ENCODE measurements at places on chromosomes 12 and 14.

DNA sequence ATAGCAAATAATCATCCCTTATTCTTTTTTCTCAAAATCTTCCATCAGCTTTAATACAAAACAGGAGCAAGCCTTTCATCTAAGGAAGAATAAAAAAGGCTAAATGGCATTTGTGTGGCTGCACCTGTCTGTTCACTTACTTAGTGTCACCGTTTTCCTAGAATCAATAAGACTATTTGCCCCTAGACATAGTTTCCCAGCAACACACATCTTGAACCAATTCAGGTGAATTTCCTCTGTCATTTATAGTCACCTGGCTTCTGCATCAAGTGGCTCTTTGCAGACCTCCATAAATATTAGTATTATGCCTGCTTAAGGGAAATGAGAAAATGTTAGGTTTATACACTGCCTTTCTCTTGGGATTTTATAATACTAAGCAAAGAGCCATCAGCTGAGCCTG, 17.4 kb upstream of the GCH1 start:
- no peak for DNase-seq

GRCh38 chr12:113860059-113860820, 105.9 kb downstream of the RBM19 start:
- no peak for DNase-seq

DNA sequence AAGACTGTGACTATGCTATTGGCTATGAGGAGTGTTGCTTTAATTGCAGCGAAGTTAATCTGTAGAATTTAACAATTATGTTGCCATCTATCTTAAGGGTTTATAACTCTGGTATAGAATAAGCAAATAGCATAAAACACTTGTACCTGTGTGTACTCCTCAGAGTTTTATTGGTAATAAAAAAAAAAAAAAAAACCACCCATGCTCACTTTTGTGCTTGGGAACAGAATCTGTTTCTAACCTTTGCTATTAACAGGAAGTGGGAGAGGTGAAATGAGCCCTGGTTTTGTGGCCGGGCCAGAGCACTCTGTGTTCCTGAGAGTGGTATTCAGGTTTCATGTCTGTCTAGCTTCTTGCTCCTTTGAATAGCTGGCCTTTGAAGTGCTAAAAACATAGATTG, 53.1 kb downstream of the PDE3A start:
- no peak for DNase-seq

DNA sequence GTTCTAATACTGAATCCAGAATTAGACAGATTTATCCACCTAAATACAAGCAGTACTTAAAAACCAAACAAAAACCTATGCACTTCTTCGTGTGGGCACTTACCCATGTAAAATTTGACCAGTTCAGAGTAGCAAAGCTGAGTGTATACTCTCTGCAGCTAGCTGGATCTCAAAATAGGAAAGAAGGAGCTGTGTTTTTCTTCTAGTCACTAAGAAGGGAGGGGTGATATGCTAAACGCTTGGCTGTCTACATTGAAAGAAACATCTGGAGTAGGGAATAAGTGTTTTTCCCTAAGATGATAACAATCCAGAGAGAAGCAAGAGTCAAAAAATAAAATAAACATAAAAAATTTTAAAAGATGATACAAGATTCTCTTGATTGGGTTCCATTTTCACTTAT, 20.0 kb downstream of the RBMS2 start:
- DNase-seq = no peak

GRCh38 chr12:117789195-117789912, 179.4 kb downstream of the KSR2 start:
- DNase-seq = no peak

GRCh38 chr12:109289551-109289950, 19.5 kb downstream of the FOXN4 start:
- DNase-seq = peak; percentile 74

DNA sequence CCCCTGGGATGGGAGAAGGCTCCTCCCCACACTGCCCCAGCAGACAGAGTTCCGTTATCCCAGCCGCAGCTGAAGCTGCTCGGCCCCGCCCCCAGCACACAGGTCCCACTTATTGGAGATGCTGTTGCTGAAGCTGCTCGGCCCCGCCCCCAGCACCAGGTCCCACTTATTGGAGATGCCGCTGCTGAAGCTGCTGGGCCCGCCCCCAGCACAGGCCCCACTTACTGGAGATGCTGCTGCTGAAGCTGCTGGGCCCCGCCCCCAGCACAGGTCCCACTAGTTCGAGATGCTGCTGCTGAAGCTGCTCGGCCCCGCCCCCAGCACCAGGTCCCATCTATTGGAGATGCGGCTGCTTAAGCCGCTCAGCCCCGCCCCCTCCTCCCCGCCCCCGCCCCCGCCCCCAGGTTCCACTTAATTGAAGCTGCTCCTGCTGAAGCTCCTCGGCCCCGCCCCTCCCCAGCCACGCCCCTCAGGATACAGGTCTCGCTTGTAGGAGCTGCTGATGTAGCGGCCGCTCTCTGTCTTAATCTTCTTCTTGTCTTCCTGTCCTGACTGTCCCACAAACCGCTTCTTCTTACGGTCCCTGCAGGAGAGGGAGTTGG, 12.0 kb downstream of the CFAP73 start:
- DNase-seq = no peak

- DNase-seq = no peak
Observed at GRCh38 chr12:119432949-119433348, 98.4 kb downstream of the CCDC60 start.

DNA sequence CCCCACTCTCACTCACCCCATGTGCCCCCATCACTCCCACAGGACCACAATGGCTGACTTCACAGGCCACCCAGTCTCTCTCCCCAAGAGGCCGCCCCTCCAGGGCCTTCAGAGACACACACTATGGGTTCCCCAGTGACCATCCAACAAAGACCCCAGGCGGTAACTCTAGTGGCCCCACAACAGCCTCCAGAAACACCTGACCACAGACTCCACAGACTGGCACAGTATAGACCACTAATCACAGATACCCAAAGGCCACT, 3.0 kb downstream of the ZNF605 start:
- DNase-seq = no peak

GRCh38 chr12:118237908-118238307, 102.0 kb downstream of the PEBP1 start:
- DNase-seq = no peak

GRCh38 chr12:131693149-131693548, 17.7 kb upstream of the SFSWAP start:
- DNase-seq = no peak

DNA sequence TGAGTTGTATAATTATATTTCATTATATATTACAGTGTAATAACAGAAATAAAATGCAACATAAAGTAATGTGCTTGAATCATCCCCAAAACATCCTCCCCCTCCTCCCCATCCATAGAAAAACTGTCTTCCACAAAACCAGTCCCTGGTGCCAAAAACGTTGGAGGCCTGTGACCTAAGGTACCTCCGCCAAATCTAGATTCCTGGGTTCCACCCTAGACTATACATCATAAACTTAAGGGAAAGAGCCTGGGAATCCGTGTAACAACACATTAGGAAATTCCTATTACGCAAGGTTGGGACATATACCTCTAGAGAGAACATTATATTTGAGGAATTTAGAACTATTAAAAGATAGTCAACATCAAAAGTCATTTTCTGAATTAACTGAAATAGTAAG, 38.0 kb downstream of the SPPL3 start:
- no peak for DNase-seq

DNA sequence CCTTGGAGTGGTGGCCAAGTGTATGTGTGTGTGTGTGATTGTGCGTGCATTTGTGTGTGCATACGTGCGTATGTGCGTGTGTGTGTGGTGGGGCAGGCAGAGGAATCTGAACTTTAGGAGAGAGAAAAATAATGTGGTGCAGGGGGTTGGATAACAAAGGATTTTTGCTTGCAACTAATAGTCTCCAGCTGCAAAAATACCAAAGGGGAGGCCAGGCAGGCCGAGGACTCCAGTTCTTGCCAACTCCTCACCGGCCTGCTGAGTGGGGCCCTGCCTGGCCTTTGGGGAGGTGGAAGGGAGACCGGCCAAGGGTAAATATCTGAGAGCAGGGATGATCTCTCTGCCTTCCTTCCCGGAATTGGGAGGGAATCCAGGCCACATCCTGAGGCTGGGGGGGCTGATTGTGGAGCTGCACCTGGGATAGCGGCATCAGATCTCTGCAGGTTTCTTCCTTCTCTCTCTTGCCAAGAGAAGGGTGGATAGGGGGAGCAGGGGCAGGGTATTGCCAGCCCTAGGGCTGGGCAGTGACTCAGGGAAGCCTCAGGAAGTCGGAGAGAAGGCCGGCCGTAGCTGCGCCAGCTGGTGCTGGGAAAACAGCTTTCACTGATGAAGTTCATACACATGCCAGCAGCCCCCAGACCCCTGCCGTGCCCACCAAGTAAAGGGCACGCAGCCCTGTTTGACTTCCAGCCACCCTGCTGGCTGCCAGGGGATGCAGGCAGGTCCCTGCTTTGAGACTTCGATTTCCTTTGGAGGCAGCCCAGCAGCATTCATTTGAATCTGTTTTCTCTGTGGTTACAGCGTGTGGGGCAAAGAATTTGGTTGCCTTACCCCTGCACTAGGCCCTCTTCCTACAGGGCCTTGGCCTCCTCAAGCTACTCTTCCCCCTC, 4.6 kb upstream of the LRP1-AS start:
- DNase-seq = peak; percentile 62

DNA sequence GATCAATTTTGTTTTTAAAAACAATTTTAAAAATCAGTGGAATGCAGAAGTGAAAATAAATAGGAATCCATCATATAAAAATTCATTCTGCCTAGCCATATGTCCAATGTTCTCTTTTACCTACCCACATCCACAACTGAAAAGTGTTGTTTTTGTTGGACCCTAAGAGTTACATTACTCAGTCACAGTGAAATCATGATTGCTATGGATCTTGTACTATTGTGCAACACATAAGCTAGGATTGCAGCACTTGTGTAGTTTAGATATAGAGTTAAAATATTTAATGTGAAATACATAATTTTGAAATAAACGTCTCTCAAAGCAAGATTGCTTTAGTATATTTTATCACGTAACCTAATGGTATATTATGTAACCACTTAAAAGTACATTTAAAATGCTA, 213.3 kb upstream of the CLEC14A start:
- no peak for DNase-seq

DNA sequence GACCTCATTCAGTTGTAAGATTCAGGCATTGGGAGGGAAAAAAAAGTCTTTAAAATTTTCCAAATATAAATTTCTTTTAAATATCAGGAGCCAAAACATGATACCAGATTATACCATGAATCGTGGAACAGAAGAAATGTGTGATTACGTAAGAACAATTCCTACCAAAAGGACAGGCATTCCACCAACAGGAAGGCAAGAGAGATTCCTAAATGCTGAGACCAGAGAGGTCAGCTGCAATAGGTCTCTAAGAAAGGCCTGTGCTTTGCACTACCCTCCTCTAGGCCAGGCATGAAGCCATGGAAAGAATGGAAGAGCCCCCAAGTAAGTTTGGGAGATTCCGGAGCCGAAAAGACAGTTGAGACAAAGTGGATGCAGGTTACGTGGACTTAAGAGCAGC, 83.7 kb downstream of the PTGER2 start:
- DNase-seq = no peak
